ENCODE measurements at places on chromosomes 4 and X.

- DNase-seq = no peak
Observed at GRCh38 chr4:121227341-121227792, 63.2 kb upstream of the TNIP3 start.

GRCh38 chrX:71128166-71128833 is 9.9 kb downstream of the MED12 start:
- DNase-seq = no peak

GRCh38 chrX:47176101-47176740 is 17.4 kb upstream of the UBA1 start:
- no peak for DNase-seq

DNA sequence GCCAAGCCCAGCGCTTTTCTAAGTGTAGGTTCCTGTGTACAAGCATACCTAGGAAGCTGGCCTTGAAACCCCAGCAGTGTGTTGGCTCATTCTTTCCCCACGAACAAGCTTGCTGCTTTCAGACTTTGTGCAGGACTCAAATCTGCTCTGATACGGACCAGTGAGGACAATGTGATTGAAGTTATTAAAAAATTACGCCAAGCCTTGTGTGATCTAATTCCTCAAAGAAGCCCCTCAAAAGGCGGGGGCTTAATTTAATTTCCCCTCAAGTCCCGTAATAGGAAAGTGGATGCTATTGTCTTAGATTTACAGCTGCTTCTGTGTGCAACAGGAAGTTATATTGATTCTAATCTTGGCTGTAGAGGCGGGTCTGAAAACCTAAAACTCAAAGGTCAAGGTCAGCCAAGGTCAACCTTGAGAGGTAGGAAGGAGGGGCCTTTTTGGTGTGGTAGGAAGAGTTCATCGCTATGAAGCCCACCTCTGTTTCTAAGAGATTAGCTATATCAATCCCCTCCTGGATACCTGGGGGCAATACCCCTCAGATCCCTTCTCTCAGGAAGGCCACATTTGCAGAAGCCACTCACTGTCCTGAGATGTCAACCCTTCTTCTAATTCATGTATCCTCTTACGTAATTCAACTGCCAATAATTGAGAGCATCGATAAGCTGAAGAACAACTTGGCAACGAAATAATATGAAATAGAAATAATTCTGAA is 45.1 kb downstream of the TBC1D9 start:
- DNase-seq = no peak

DNA sequence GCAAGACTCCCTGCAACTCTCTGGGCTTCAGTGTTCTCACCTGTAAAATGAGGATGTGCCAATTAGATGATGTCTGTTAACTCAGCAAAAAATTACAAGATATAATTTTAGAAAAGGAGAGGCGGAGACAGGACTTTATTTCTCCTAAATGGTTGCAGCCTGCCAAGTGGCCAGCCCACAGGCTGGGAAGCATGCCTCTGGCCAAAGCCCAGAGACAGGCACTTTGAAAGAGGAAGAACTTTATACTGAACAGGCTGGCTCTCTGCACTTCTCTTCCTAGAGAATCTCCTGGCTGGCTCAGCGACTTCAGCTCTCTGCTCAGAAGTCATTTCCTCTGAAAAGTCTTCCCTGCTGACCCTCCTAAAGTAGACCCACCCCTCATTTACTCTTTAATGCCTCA is 3.7 kb downstream of the PRDM5 start:
- DNase-seq = no peak

Measured in stimulated activated CD8-positive, alpha-beta memory T cell treated with anti-CD3 and anti-CD28 coated beads, Interleukin-4, amount 100 ng/mL, for 4 hours (primary cell).